Dermis microvascular lymphatic vessel endothelial cell (primary cell): ENCODE measurements at places on chromosomes 4 and X. TPM values are rescaled to one million over a fixed set of nuclear protein-coding genes. Genes with fewer than 3 reads are reported as not detected.
A peak's percentile ranks its signal among the peaks of the same experiment; 100 is the strongest.

The RPS6KA6 gene
- 0.51 and 0.63 TPM in 2 replicates for total RNA-seq

The ERCC6L gene
- total RNA-seq, result 1.3 and 3.6 TPM in 2 replicates

The KCNIP4 gene
- total RNA-seq, result not detected in 2 replicates

The KIAA1210 gene
- not detected in 2 replicates for total RNA-seq

The POU3F4 gene
- total RNA-seq, result not detected in 2 replicates

The AFF2 gene
- total RNA-seq, result 0.25 and 0.26 TPM in 2 replicates

The IGFBP7 gene
- 598 and 1,706 TPM in 2 replicates for total RNA-seq

The ATP6AP2 gene
- total RNA-seq, result 78.1 and 95.2 TPM in 2 replicates

The JCHAIN gene
- total RNA-seq, result not detected in 2 replicates

The TRIM75 gene
- not detected in 2 replicates for total RNA-seq

The GPAT3 gene
- total RNA-seq, result 14.5 and 17.3 TPM in 2 replicates

The HS3ST1 gene
- total RNA-seq, result 0.77 and 3.3 TPM in 2 replicates

The IBSP gene
- total RNA-seq, result not detected in 2 replicates

The TRAM1L1 gene
- total RNA-seq, result 0.51 TPM in 2 replicates

The PHOX2B gene
- total RNA-seq, result not detected in 2 replicates

The RBM46 gene
- not detected in 2 replicates for total RNA-seq

The TREX2 gene
- total RNA-seq, result 2.3 and 7.6 TPM in 2 replicates

The BEND2 gene
- total RNA-seq, result not detected in 2 replicates

- peak; percentile 46 for DNase-seq
Measured at GRCh38 chrX:41781500-41781899, 57.5 kb downstream of the GPR82 start.

DNA sequence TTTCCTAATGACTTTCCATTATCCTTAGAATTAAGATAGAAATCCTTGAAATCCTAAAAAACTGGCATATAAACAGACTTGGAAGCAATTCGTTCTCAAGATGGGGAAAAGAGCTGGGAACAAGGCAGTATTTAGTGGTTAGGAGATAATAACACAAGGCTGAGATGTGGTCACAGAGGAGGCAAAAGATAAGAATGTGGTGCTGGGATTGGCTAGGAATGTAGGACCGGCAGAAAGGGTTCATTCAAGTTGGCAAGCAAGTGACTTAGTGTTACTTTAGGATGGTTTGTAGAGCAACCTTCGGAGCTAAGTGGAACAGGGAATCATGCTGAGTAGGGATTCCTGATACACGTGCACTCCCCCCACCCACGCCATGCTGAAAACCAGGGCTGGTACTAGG lies 121.9 kb upstream of the RPS6KA3 start:
- no peak for DNase-seq

DNA sequence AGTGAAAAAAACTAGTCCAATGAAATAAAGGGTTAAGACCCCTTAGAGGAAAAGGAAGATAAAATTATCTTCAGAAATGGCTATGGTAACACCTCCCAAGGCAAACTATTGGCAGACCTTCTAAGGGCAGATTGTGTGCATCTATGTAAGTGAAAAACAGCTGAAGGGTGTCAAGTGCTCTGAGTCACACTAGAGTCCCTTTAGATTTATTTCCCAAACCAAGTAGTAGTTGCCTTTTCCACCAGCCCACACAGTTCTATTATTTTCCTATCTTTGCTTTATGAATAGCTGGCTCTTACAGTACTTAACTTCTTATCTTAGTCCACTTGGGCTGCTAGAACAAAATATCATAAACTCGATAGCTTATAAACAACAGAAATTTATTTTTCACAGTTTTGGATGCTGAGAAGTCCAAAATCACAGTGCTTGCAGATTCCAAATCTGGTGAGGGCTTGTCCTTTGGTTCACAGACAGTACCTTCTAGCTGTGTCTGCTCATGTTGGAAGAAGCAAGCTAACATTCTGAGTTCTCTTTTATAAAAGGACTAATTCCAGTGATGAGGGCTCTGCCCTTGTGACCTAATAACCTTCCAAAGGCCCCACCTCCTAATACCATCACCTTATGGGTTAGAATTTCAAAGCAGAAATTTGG lies 143.6 kb downstream of the GRID2 start:
- no peak for DNase-seq

GRCh38 chr4:38868059-38868960 lies 704 bp downstream of the FAM114A1 start:
- no peak for DNase-seq

DNA sequence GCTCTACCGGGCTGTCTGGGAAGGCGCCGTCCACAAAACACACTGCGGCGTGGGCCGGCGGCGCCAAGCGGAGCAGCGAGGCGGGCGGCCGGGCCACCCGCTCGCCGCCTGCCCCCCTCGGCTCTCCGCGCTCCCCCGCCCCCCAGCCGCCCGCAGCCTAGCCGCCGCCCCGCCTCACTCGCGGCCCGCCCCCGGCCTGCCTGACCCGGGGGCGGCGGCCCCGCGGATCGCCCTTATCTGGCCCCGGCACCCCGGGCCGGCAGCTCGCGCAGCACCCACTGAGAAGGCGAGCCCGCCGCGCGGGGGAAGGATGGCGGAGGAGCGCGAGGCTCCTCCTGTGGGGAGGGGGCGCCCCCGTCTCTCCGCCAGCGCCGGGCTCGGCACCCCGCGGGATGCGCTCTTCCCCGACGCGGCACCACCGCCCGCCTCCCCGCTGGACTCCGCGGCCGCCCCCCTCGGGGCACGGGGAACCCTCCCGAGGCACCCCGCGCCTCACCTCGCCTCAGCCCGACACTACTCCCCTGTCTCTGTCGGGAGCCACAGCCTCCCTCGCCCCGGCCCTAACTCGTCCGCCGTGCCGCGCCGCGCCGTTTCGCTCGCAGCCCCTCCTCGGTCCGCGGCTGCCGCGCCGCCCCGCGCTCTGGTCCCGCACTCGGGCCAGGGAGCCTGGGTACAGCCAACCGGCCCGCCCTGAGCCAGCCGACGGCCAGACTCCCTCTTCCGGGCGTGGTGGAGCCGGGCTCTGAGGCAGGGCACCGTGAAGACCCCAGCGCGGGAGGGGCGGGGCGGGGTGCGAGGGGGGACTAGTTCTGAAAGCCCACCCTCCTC lies 566 bp downstream of the ATP11C start:
- DNase-seq, result no peak

GRCh38 chr4:15682242-15683142 lies 865 bp downstream of the FAM200B start:
- no peak for DNase-seq

- DNase-seq, result no peak
Measured at GRCh38 chrX:120367402-120368109, 5.7 kb downstream of the ATP1B4 start.

GRCh38 chr4:55382488-55383003 lies 13.2 kb upstream of the TMEM165 start:
- DNase-seq, result no peak

GRCh38 chrX:5632061-5632614 lies 596.5 kb downstream of the NLGN4X start:
- DNase-seq, result no peak

DNA sequence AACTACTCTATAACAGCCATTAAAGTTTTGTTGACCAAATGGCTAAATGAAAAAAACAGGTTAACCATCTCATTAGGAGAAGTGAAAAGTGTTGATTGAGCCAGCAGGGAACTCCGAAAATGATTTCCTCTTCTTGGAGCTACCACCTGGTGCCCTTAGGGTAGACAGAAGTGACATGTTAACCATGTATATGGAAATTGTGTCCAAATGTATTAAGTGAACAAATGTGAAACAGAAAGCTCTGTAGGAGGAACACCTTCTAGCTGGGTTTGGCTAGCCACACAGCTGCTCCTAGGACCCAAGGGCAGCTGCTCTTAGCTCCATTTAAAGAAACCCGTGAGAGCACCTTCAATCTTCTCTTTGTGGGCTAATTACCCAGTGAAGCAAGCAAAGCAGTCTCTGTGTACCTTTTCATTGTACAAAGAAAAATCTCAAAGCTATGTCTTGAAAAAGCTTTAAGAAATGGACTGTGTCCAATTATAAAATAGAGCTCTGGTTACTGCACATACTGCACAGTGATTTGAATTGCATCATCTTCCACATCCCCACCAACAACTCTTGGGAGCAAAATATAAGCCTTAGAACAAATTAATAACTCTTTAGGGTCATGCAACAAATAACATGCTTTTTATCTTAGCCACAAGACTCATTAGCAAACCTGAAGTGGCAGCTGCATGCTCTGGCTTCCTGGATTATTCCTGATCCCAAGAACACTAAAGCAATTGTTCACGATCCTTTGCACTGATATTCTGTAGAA lies 59.2 kb upstream of the PARM1 start:
- no peak for DNase-seq

GRCh38 chr4:4950561-4951290 lies 68.5 kb downstream of the CYTL1 start:
- DNase-seq, result no peak

DNA sequence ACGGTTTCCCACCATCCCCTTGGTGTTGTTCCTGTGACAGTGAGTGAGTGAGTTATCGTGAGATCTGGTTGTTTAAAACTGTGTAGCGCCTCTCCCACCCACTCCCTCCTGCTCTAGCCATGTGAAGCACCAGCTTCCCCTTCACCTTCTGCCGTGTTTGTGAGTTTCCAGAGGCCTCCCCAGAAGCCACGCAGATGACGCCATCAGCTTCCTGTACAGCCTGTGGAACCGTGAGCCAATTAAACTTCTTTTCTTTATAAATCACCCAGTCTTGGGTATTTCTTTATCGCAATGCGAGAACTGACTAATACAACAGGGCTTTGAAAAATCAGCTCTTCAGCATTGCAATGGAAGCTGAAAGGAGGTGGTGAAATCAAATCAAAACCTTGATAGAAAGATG lies 50.0 kb downstream of the FGFBP1 start:
- DNase-seq, result no peak

GRCh38 chrX:1480082-1480785 lies 27.5 kb upstream of the ASMTL start:
- DNase-seq, result no peak

DNA sequence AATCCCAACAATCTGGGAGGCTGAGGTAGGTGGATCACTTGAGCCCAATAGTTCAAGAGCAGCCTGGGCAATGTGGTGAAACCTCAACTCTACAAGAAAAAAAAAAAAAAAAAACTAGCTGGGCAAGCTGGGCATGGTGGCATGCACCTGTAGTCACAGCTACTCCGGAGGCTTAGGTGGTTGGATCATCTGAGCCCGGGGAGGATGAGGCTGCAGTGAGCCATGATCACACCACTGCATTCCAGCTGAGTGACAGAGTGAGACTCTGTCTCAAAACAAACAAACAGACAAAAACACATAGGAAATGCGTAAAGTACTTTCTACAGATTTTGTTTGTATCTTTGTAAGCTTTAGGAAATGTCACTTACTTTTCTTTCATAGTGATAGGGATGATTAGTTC lies 307.2 kb upstream of the NR3C2 start:
- no peak for DNase-seq

- no peak for DNase-seq
Measured at GRCh38 chr4:1596393-1596792, 87.7 kb downstream of the FAM53A start.

GRCh38 chrX:13341491-13342101 lies 21.7 kb upstream of the ATXN3L start:
- no peak for DNase-seq

DNA sequence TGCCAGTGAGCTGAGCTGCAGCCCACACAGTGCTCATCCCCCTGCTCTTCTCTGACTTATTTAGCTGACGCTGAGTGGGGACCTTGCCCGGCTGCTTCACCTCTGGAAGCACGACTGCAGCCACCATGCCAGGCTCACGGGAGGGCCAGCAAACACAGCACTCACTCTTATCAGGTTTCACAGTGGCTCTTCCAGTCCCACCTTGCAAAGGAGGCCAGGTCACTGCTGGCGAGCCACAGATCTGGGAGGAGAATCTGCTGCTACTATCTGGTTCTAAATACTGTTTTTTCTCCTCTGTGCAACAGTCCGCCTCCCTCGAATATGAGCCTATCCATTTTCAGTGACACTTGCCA lies 6.7 kb upstream of the SPON2 start:
- DNase-seq, result no peak

- no peak for DNase-seq
Measured at GRCh38 chrX:120125444-120125843, 9.7 kb upstream of the RHOXF1 start.

- DNase-seq, result no peak
Measured at GRCh38 chr4:123298801-123299200, 97.8 kb upstream of the SPRY1 start.

DNA sequence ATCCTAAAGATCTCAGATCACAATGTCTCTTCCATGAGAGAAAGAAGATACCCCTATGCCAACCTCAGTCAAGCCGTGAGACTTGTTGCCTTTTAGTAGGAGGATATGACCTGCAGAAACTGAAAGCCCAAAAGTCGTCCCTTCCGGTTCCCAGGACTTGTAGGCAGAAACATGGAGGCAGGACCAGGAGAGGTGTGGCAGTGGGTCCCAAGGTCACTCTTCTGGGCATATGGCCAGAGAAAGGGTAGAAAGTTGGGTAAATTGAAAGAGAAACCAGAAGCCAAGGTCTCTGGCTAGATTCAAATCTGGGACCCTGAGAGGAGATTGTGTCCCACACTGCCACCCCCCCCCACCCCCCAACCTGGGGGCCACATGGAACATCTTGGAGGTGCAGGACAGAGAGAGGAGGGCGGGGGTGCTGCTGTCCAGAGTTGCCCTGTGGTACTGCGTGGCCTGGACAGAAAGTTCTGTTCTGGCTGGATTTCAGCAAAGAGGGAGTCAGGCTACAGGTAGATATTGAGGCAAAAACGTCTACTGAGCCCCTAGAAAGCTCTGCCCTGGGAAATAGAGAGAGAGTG lies 55.4 kb downstream of the DDX3X start:
- no peak for DNase-seq

- DNase-seq, result peak; percentile 4
Measured at GRCh38 chrX:151543706-151544105, 19.8 kb upstream of the PASD1 start.

- DNase-seq, result no peak
Measured at GRCh38 chr4:151624626-151625565, 135.9 kb downstream of the GATB start.

- no peak for DNase-seq
Measured at GRCh38 chrX:11932423-11932822, 174.4 kb downstream of the MSL3 start.

- peak; percentile 61 for DNase-seq
Measured at GRCh38 chr4:152258804-152259708, 276.8 kb downstream of the FBXW7 start.

- DNase-seq, result no peak
Measured at GRCh38 chr4:53076374-53076958, 214.3 kb downstream of the RASL11B start.

- no peak for DNase-seq
Measured at GRCh38 chrX:21158678-21159077, 215.5 kb upstream of the CNKSR2 start.

GRCh38 chrX:149374751-149375150 lies 130.4 kb downstream of the IDS start:
- DNase-seq, result no peak

DNA sequence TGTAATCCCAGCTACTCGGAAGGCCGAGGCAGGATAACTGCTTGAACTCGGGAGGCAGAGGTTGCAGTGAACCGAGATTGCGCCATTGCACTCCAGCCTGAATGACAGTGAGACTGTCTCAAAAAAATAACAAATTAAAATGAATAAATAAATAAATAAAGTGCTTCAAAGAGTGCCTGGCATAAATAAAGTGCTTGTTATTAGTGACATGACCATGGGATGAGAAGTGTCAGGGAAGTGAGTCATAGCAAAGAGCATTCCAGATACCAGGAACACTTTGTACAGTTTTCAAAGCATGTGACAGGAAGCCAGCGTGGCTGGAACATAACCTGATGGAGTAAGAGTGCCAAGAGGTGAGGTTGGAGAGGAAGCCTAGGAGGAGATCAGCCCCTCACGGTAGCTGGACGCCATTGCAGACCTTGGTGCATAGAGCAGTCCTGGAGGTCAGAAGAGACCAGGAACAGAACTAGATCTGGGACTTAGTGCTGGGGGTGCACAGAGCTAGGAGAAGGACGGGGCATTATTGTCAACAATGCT lies 6.0 kb upstream of the WDR13 start:
- DNase-seq, result peak; percentile 97

- DNase-seq, result no peak
Measured at GRCh38 chr4:156954587-156954986, 17.0 kb downstream of the PDGFC start.
